ENCODE measurements at places on chromosomes 6 and 20.

GRCh38 chr6:44942201-44942600 is 385.9 kb upstream of the RUNX2 start:
- DNase-seq = no peak

DNA sequence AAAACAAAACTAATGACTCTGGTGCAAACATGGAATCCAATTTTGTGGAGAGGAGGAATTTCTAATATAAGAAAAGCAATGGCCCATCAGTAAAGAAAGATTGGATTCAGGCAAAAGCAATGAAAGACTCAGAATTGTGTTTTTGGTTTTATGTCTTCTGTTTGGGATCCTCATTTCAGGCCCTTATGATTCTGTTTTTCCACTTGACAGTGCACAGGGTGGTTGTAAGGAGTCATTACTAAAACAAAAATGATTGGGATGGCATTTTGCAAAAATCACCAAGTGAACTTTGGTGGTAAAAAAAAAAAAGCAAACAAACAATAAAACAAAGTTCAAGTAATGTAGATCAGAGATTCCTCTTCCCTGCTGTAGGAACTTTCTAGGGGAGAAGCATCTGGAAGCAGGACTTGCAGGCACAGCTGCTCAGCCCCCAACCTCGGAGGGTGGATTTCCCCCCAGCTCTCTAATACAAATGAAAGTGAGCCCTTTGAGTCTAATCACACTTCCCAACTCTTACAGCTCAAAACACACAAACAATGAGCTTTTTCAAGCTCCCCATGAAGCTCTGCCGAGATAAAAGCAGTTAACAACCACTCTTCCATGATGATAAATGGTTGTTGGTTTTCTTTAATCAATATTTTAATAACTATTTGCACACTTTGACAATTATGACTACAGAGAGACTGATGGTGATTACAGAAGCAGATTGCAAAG is 177.7 kb downstream of the ZDHHC14 start:
- DNase-seq = no peak

DNA sequence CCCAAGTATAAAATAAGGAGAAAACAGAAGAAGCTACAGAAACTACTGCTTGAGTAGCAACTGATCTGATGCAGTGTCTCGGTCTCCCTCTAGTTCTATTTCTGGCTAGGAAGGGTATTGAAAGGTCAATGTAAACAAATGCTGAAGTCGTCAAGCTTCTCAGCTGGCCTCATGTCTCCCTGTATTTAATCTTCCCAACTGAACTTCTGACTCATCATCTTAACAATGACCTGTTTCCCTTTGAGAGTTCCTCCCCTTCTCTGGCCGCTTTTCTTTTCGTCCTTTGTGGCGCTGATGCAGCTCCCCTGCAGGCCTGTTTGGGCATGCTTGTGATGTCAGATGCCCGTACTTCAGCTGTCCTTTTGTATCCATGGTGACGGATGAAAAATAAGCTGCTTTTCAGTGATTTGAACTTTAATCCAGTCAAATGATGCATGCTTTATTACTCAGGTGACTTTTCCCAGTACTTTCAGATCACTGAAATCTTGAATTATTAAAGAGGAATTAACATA is 7.8 kb upstream of the LCA5 start:
- no peak for DNase-seq

DNA sequence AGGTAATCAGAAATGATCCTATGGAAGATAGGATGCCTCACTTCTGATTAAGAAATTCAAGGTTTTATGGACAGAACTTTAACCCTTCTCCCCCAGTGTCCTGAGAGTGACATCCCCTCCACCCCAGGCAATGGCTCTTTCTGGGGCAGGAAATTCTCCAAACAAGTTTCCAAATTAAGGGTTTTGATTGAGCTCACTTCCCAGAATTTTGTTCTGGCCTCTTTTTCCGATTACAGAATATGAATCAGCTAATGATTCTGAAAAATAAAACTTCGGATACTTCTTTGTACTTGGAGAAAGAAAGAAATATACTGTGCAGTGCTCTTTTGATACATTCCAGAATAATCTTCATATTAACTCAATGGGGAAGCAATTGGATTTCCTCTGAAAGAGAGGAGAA is 32.8 kb upstream of the TASP1 start:
- no peak for DNase-seq

- no peak for DNase-seq
Measured at GRCh38 chr6:123788319-123788718, 15.3 kb upstream of the NKAIN2 start.

GRCh38 chr6:136960781-136961180 is 38.7 kb downstream of the SLC35D3 start:
- no peak for DNase-seq

DNA sequence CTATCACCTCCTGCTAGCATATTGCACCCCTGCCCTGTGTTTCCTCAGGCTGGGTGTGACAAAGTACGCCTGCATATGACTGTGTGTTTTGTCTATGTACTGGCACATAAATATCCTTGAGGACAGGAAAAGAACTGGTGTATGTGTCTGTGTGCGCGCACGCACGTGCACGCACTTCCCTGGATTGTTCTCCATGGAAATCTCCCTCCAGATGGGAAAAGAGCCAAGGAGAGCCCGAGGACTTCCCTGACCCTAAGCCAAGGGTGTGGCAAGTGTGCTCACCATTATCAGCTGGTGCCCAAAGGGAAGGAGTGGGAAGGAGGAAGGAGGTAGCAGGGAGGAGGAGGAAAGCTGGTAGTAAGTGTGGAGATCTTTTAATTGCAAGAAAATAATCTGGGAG is 117.6 kb downstream of the HIVEP2 start:
- DNase-seq = no peak

GRCh38 chr6:79520534-79520933 is 16.7 kb downstream of the LCA5 start:
- no peak for DNase-seq

GRCh38 chr6:19059102-19059501 is 672.0 kb downstream of the RNF144B start:
- no peak for DNase-seq

GRCh38 chr20:60063048-60063451 is 104.8 kb downstream of the CDH26 start:
- no peak for DNase-seq

GRCh38 chr6:43547222-43547621 is 28.6 kb downstream of the XPO5 start:
- no peak for DNase-seq

DNA sequence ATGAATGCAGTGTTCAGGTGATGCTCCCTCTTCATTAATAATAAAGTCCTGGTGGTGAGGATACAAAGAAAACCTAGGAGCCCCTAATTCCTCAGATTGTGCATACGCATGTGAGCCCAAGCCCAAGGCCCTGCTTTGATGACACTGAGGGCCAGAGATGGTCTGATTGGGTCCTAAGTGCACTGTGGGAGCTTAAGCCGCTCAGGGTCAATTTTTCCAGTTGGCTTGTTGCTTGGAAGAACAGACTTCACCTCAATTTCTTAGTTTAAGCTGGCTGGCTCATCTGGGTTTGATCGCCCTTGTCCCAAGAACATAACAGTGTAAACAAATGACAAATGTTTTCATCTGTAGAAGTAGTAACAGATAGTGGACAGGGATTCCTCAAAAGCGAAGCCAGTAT is 41.4 kb downstream of the INSM1 start:
- DNase-seq = no peak

DNA sequence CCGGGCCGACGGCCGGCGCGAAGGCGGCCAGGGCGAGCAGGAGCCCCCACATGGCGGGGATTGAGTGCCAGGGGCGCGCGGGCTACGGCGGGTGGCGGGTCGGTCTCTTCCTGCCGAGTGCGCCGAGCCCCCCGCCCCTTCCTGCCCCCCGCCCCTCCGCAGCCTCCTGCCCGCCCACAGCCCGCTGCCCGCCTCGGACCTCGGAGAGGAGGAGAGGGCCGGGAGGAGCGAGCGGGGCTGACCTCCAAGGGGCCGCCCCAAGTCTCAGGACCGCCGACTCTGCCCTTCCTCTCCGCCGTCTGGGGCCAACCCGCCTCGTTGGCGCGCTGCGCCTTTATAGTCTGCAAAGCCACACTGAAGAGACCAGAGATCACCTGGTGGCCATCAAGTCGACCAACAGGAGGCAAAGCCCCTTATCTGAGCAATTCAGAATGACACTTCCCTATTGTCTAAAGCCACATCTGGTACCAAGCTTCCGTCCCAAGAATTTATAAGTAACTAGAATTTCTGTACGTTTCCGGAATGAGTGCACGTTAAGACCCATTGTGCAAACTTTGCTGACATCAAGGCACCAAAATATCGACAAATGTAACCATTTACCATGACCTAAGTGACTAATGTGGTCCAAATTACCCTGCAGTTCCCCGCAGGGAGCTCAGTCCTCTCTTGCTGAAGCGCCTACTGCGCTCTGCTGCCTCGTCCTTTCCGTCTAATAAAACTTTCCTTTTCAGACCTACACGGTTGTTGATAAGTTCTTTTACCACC is at the start of gene CPXM1:
CPXM1 (minus strand) TSS at position 107 of the 765 bp plus-strand sequence; CDS start at position 52, 55 bp downstream.
- DNase-seq = no peak

DNA sequence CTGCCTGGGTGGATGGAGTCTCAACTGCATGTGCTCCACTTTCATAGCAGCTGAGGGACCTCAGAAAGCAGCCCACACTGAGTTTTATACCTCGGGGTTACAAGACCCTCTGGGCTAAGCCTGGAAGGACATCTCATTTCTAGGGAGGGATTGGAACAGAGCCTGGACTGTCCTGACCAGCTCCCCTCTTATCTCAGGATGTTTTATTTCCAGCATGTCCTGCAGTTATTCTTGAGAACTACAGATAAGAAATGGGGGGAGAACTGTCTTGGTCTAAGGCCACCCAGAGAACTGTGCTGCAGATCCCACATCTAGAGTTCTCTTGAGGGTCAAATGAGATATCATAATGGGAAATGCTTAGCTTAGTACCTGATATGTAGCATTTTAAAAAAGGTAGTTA is 97.3 kb upstream of the CHD6 start:
- DNase-seq = no peak

DNA sequence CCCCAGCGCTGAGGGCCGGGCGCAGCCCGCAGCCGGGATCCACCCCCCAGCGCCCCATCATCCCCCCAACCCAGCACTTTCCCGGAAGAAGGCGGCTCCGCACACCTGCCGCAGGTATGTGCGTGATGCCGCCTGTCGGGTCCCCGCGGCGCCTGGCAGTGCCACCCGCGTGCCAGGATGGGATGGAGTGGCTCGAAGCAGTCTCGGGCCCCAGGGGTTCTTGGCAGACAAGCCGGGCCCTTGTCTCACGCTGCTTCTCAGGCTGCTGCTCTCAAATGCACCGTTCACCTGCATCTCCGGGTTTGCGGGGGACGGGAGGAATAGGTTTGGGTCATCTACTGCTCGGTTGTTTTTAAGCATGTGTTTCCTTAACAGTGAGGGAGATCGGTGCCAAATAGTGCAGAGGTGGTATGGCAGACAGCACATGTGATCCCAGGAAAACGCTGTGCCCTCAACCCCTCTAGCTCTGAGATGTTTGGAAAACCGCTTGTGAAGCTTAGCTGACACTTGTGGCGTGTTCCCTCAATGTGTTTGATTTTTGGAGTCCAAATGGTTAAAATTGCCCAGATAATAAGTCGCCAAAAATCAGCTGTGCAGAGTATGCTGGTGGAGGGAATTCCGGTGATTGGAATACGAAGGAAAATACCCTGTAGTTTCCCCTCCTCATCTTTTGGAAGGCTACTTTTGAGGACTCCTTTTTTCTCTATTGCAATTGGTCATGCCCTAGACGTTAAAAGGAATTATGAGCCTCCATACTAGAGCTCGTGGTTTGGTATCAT is 926 bp downstream of the MYLIP start:
- DNase-seq = no peak

DNA sequence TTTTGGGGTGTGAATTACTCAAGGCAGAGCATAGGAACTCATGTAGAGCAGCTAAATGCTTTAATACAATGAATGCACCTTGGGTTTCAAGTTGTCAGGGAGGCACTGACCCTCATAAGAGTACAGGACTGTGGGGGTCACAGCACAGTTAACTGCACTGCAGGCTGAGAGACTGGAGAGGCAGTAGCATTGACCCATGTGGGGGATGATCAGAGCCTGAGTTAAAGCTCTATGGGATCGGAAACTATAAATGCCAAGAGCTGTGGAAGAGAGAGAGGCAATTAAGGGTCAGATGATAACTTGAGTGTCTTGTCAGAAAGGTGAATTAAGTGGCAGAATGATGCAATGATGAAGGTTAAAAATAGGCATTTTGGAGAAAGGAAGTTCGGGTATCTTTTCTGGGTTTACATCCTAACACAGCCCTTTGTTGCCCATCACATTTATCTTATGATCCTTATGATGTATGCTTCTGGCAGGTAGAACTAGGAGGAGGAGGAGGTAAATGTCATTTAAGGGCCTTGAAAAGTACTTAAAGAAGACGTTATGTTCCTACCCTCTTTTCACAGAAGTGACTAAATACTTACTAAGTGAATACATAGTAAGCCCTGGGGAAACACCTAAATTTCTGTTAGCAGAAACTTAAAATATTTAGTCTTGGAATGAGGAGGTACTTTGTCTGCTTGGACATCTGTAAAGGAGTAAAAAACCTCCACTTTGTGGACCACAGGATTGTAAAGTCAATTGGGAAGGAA is 24.2 kb downstream of the LRRC1 start:
- DNase-seq = no peak

DNA sequence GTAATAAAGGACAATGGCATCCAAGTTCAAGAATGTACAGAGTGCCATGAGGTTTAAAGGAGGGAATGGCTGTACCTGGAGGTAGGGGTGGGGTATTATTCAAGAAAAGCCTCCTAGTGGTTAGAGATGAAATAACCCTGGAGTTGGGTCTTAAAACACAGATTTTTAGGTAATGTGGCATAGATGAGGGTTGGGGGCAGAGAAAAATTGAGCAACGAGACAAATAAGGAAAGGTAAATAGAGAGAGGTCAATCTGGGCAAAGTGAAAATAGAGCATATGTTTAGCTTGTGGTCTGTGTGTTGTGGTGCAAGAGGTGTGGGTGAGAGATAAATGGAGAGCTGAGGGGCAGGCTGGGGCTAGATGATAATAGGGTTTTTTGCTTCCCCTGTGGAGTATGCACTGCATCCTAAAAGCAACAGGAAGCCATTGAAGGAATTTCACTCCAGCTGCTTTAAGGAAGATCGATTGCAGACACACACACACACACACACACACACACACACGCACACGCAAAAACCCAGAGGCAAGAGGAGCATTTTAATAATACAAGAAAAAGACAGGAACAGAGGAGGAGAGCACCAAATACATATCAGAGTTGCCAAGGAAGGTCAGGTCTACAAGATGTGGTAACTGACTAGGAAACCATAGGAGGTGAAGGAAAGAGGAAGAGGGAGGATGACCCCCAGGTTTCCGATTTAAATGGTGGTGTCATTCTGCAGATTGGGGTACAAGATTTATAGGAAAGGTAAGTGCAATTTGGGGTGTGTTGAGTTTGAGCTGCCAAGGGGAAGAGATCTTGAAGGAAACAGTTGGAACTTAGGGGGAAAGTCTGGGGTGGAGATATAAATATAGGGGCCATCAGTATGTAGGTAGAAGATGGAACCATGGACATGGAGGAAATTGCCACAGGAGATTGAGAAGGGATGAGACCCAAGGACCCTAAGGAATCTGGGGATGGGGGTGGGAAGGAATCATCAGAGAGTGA is 31.3 kb upstream of the ADGRF1 start:
- no peak for DNase-seq

GRCh38 chr6:45969026-45969425 is 46.6 kb downstream of the CLIC5 start:
- no peak for DNase-seq

All from stimulated activated CD4-positive, alpha-beta T cell treated with anti-CD3 and anti-CD28 coated beads, Interleukin-2, amount 100 ng/mL, for 48 hours (primary cell).